NCI-H446 treated with DMSO at 0.1 percent for 48 hours (cell line): ENCODE measurements at places on chromosomes 3 and 15.

- DNase-seq = no peak
Observed at GRCh38 chr15:52584414-52584813, 15.6 kb upstream of the ARPP19 start.

GRCh38 chr15:64046421-64047153 is at the start of gene DAPK2:
TSS of gene DAPK2 (minus strand) at chr15:64046485. CDS start at chr15:64040261, 6,224 bp downstream.
- no peak for DNase-seq

DNA sequence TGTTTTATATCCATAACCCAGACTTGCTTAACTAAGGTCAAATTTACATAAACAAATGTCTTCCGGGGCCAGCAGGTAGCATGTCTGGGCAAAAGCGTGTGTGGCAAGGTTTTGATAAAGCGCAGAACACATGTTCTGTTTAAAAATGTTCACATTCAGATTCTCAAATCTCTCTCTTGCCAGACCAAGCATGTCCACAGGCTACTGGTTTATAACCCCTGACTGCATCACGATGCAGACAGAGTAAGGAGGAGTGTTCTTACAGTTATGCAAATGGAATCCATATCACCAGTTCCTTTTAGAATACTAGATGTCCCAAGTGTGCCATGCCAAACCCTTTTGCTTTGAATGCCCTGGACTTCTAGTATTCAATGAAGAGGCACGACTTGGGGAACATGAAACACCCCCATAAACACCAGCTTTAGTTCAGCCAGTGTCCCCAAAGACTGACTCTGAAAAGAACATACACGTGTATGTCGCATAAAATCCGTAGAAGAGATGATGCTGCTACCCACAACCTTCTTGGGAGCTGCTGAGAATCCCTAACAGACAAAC is 412.0 kb downstream of the CNTN4 start:
- DNase-seq = no peak

DNA sequence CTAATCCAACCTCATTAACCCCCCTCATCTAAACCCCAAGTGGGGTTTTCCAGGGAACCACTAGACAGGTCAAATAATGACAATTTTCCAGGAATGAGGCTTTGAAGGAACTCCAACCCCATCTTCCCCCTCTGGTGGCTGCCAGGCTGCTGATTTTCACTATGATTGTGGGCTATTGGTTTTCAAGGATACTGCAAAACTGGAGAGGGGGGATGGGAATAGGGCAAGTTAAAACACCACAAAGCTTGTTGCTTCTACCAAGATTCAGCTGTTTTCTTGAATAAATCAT is 10.4 kb upstream of the ZNF662 start:
- DNase-seq = no peak

DNA sequence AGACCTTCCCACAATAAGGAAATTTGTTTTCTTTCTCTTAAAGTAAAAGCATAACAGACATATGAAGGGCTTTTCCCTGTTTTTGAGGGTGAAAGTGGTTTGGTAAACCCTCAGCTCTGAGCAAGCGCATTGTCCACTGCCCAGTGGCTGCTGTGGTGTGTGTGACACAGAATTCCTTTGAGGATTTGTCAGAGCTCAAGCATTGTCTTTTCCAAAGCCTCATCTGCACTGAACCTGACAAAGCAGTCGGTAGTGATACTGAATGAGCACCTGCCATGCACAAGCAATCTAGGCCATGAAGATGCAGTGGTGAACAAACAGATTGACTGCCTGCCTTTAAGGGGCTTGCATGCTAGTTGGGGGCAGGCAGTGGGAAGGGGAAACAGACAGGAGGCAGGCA is 128.3 kb downstream of the PLCL2 start:
- DNase-seq = no peak

GRCh38 chr15:90306560-90306959 is 41.1 kb downstream of the NGRN start:
- DNase-seq = no peak

GRCh38 chr3:131957511-131957910 is 77.3 kb downstream of the CPNE4 start:
- DNase-seq = no peak

DNA sequence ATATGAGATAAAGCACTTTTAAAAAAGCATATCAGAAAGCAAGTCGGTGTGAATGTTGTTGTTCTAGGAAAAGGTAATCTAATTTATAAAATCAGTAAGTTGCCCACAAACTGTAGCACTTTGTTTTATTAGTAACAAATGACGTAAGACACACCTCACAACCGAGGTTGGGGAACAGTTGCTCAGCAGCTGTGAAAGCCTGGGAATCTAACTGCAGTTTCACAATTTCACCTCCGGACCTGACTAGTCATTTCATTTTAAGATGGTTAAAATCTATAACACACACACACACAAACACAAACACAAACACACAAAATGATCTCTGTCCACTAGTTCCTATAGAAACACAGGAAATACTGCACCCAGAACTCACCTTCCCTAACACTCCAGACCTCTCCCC is 406.7 kb upstream of the NR2F2 start:
- DNase-seq = no peak

DNA sequence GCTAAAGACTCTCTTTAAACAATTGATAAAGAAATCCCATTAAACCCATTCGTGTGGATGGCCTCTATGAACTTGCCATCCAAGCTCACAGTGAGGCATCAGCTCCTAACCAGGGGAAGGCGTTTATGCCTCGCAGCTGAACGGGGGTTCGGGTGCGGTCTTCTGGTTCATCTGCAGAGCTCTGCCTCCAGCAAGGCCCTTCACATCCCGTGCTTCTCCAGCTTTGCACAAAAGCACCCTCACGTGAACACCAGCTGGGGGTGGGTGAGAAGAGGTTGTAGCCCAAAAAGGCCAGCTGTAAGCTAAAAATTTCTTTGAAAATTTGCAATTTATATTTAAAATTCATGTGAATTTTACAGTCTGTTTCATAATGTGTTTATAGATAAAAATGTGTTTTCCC is 39.5 kb upstream of the ZNF148 start:
- no peak for DNase-seq

DNA sequence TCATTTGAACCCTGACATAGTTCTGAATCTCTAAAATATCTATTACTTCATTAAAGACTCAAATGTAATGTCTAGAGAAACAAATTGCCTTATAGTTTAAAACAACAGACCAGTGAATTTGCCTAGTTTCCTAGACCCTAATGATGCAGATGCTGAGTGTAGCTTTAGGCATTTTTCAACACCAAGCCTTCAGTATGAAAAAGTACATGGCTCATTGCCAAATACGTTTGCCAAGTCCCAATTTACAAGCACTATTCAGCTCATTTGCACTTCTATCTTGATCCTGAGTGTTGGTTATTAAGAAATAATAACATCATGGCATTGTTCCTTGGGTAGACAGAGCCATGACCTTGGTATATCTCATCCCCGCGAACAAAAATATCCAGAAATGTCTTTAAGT is 46.8 kb downstream of the EOMES start:
- peak; percentile 52 for DNase-seq

GRCh38 chr3:55294557-55294956 is 192.5 kb downstream of the WNT5A start:
- no peak for DNase-seq

GRCh38 chr3:105956306-105956705 is 87.5 kb upstream of the CBLB start:
- no peak for DNase-seq

GRCh38 chr15:39553947-39554693 is 26.8 kb upstream of the THBS1 start:
- DNase-seq = no peak

DNA sequence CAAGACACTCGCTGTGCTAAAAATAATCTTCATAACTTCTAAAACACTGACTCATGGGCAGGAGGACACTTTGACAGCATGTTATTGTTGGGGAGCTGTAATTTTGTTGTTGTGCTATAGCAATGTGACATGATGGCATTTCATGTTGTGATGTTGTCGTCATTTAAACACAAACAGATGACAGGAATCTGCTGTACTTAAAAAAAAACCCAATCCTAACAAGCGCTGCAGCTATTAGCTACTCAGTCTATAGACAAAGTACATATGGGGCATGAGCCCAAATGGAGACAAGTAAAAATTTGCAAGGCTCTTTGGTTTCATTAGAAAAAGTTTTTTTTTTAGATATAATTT is 828 bp upstream of the ATOSA start:
- DNase-seq = no peak

- DNase-seq = no peak
Observed at GRCh38 chr3:16417945-16418739, 95.4 kb downstream of the RFTN1 start.

DNA sequence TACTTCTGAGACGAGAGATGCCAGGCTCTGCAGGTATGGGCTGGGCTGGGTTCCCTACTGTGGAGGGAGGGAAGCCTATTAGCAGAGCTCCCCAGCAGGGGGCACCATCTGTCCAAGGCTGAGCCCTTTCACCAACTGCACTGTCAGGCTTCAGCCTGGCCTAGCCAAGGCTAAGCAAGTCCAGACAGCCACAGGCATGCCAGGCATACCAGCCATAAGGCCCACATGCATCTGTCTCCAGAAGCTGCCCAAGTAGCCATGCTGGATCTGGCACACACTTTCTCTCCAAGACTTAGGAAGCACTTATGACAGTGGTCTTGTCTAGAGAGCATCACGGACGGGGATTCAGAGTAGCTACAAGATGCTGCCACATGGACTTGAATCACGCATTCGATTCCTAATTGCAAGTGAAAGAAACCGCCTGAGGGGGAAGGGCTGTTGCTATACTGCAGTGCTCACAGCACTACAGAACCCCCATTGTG is 28.3 kb downstream of the RUVBL1 start:
- peak; percentile 81 for DNase-seq

DNA sequence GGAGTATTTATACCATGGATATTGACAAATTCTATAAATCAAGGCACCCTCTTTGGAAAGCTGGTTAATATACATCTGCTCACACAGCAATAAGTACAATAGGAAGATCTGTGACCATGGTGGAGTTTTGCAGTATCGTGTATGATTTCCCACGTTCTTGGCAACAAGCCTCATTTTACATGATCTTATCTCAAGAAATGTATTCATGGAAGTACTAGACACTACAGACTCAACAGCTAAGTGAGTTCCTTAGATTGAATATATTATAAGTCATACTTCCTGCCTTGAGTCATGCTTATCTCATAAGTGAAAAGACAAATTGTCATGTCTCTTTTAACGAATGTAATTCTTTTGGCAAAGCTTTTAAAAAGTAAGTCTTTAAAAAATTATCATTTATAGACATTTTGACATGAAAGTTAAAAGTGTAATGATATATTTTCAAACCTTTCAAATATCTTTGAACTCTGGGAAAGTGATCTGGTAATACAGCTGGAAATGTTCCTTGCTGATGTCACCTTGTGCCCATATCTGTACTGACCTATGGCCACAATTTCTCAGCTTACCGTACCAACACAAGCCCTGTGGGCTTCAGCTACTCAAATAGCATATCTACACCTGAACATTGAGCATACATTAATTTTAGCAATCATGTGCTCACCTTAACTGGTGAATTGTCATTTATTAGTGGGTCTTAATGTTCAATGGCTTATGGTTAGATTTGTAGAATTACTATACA is 130.3 kb upstream of the TMC3 start:
- DNase-seq = no peak

GRCh38 chr3:53748512-53749271 is 97.5 kb downstream of the CHDH start:
- DNase-seq = no peak

- DNase-seq = no peak
Observed at GRCh38 chr3:52442409-52443267, 2.3 kb downstream of the SEMA3G start.

DNA sequence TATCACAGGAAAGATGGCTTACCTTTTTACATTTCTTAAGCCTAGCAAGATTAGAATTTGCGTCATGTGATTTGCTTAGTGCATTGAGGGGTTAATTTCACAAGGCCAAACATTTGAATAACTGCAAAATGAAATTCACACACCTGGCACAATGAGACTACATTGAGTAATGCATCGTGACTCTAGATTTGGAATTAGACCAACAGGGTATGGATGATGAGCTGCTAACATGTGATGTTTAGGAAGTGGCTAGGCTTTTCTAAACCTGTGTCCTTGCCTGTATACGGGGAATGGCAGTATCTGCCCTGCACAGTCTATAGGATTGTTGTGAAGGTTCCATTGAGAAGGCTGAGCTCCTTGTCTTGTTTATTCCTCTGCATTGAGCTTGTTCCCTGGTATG is 160.1 kb downstream of the MFSD1 start:
- DNase-seq = no peak

DNA sequence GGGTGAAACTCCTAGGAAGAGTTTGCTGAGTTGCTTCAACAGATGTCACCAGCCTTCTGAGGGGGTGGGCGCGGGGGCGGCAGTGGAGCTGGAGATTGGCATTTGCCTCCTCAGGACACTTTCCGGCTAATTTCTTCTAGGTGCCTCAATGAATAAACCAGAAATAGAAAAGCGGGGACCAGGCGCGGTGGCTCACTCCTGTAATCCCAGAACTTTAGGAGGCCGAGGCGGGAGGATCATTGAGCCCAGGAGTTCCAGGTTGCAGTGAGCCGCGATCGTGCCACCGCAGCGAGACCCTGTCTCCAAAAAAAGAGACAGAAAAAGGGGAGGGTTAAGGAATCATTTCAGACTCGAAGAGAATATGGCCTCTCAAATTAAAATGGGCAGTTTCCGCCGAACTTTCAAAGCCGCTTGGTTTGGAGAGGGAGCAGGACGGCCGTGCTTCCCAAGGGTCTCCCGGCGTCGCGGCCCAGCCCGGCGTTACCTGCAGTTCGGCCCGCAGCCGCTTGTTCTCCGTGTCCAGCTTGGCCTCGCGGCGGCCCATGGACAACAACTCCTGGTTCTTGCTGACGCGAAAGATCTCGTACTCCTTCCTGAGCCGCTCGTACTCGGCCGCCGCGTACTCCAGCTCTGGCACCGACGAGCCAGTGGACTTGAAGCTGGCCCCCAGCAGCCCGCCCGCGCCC is 587 bp downstream of the NPHP3 start:
- no peak for DNase-seq

DNA sequence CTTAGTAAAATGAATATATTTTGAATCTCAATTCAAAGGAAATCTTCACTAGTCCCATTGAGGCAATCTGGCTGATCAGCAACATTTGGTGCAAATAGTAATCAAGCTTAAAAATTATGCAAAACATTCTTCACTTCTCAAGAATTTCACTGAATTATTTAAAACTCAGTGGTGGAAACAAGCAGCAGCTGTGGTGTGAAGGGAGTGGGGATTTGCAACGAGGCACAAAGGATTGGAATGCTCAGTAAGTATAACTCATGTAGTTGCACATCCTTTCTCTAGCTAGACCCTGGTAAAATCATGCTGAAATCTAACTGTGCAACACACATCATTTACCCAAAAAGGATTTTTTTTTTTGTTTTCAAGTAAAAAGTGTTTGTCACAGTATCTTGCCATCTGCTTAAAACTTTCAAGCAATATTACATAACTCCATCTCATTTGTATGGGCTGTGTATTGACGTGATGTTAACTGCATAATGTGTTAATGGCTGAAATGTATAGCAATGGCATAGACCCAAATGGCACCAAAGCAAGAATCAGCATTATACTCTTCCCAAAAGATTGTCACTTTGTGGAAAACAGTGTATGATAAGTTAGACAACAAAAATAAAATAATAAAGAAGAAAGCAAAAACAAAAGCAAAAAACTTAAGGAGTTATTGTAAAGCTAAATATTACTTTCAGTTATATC is 816.6 kb downstream of the EPHA3 start:
- no peak for DNase-seq
